ENCODE measurements at places on chromosomes 3 and 15.
A peak's percentile ranks its signal among the peaks of the same experiment; 100 is the strongest.

DNA sequence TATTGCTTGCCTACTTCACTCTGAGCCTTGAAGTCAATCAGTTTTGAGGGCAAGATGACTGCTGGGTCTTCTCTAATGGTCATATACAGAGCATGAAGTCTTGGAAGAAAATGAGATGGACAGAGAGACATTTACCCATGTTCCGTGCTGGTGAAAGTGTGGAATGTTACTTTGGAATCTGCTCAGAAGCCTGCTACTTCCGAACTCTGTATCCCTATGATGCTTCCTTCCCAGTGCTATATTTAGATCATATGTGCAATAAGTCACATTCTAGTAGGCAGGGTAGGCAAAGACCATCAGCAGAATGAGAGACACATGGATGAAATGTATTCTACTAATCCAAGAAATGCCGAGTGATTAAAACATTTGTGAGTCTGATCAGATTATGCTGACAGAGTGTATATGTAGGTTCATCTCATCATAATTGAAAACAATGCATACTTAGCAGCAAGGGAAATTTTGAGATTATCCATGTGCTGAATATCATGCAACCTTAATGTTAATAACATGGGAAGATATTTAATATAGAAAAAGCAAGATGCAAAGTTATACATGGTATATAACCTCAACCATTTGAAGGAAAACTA lies 60.5 kb downstream of the RAB7A start:
- peak; percentile 79 for DNase-seq

GRCh38 chr15:73781038-73781925 lies 28.1 kb upstream of the INSYN1 start:
- DNase-seq, result peak; percentile 42

GRCh38 chr3:189084620-189085019 lies 87.2 kb upstream of the TPRG1 start:
- DNase-seq, result no peak

GRCh38 chr3:17176757-17177156 lies 292.0 kb downstream of the PLCL2 start:
- no peak for DNase-seq

- no peak for DNase-seq
Observed at GRCh38 chr3:167057581-167057980, 322.5 kb downstream of the ZBBX start.

- DNase-seq, result peak; percentile 92
Observed at GRCh38 chr15:67196672-67197363, 57.6 kb downstream of the AAGAB start.

DNA sequence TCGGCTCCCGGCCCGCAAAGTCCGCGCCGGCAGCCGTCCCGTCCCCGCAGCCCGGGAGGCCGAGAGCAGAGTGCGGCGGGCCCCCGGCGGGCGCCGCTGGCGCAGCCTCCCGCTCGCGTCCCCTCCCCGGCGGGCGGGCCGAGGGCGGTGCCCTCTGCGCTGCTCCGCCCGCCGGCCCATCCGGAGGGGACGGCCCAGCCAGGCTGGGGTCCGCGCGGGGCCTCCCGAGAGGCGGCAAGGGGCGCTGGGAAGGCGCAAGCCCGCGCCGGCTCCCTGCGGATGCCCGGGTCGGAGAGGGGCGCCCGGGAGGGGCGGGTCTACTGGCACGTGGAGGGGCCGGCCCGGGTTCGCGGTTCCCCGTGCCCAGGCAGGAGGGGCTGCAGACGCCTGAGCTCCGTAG lies at the start of the genes CLCN2 and POLR2H:
TSS of gene CLCN2 (minus strand) at position 74 of the 400 bp plus-strand sequence. CDS start 126 bp downstream, outside the sequence.
TSS of gene POLR2H (plus strand) at position 179 of the 400 bp plus-strand sequence. CDS start 1,783 bp downstream, outside the sequence.
- DNase-seq, result peak; percentile 62

DNA sequence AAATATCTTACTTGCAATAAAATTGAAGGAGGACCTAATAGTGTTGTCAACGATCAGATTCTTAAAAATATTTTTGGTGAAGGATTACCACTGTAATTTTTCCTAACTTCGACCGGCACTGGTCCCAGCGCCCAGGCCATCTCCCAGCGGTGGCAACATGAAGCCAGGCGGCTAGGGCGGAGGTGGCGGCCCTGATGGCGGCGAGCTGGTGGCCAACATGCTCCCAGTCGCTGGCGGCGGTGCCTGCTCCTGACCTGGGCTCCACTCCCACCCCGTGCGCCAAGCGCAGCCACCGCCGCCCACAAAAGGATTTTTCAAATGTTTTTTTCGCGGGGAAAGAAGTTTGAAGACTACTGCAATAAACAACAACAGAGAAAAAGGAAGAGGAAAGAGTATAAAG lies 56.5 kb upstream of the B3GALNT1 start:
- DNase-seq, result no peak

DNA sequence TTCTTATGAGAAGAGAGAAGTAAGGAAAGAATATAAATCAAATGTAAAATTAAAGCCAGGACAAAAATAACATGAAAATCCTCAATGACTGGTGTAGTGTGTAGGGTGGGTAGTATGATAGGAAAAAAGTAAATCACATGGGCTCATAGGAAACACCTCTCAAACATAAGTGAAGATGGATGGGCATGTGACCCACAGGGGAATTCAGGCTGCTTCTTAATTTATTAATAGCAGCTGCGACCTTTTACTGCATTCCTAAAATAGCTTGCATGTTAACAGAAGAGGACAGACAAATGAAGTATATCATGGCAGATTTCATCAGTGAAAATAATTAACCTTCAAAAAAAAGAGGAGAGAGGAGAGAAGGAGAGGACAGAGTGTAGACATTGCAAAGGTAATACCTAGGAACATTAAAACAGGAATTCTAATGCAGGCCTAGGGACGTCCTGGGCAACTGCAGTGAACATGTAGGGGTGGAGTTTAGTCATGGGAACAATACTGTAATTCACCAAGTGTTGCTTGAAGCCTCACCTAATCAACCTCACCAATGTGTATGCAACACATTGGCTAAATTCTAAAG lies 132.9 kb downstream of the KCNMB2 start:
- DNase-seq, result peak; percentile 68

- DNase-seq, result no peak
Observed at GRCh38 chr3:13116426-13116825, 43.2 kb upstream of the IQSEC1 start.

GRCh38 chr3:49411968-49412631 lies at the start of the genes RHOA and TCTA:
Gene RHOA (minus strand): TSS chr3:49411976. CDS start chr3:49375589, 36,387 bp downstream.
Gene TCTA (plus strand): TSS chr3:49412423. CDS start chr3:49412427, 4 bp downstream.
- peak; percentile 100 for DNase-seq

- no peak for DNase-seq
Observed at GRCh38 chr3:175620532-175620931, 761.4 kb downstream of the NAALADL2 start.

DNA sequence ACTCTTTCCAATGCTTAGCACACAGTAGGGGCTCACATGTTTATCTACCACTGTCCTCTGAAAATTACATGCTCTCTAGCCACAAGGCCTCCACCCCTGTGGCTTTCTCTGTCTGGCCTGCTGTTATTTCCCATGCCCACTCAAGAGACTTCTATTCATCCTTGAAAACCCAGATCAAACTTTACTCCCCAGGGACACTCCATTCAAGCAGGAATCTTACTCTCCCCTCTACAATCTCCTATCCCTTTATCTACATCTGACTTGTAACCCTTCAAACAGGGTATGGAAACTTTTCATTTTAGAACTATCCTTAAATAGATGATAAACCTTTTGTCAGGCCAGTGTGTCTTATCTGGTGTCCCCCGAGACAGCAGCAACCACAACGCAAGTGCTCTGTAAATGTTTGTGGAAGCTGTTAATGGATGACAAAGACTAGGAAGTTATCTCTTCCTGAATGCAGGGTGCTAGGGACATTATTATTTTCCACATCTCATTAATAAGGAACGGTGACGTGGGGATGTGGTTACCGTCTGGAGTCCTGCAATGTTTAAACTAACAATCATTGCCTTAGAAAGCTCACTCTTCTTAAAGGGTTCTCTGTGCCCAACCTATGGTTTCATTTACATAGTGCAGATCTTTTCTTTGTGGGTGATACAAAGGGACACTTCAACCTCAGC lies 322.3 kb downstream of the ARRDC4 start:
- DNase-seq, result no peak

DNA sequence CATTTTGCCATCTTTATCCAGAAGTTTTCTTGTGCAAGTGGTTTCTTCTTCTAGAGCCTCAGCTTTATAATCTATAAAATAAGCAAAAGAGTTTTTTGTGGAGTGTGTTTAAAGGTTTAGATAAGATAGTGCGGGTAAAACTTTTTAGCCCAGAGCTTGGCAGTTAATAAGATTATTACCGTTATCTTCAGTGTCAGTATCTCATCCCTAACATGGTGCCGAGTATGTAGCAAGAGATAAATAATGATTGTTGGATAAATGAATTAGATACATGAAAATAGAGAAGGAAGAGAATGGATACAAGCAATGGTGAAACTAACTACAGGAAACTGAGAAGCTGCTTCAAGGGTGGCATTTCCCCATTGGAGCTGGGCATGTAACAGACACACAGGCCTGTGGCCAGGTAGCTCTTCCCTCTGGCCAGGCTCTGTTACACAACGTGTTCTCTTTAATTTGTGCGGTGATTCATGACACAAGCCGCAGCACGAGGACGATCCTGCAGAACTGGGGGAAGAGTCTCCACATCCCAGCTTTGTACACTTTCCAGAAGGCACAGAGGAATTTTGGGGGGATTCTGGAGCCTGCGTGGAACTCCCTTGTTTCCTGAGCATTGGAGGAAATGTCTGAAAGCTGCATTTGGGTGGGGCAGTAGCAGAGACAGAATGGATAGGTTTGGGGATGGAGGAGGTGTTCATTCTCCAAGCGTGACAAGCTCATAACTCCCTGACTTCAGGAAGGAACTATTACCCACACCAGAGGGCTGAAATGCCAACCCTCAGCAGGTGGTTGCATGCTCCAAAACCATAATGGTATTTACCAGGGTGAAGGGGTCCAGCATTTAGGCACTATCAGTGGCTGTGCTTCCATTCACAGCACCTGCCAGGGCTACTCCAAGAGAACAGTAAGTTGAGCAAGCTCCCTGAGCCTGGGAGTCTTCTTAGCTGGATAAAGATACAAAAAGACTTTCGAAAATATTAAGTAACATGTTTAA lies 14.2 kb upstream of the ST6GAL1 start:
- no peak for DNase-seq

GRCh38 chr3:129558081-129558771 lies 15.3 kb downstream of the H1-8 start:
- DNase-seq, result peak; percentile 38

DNA sequence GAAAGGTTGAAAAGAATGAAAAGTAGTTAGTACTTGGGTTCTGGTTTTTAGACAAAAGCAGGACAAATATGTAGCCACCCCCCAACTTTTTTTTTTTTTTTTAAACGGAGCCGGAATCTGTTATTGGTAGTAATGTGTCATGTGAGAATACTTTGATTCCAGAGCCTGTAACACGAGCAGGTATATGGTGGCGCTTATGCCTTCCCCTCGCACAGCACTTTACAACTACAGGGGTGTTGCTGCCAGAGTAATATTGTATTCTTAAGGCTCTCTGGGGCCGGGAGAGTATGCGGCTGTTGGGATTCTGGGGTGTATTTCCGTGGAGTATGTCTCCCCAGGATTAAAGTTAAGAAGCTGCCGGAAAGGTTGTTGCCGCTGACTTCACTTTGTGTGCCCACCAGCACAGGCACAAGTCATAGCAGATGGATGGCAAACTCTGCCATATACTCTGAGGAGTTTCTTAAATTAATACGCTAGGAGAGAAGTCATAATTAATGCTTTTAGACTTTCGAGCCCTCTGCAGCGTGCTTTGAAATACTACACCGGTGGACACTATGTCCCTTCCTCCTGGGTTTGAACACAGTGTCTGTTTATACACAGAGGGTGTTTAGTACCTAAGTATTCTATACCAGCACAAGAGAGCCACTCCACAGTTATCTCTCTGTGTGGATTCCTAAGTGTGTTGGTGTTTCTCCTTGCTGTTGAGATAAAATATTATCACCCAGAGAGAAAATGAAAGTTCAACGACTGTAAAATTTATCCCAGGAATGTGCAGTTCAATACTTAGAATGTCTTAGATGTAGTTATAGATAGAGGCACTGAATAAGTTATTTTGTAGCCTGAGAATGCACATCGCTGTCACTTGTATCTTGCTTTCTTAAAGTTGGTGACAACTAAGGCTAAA lies 1.4 kb downstream of the MBNL1 start:
- peak; percentile 48 for DNase-seq

- no peak for DNase-seq
Observed at GRCh38 chr3:10468613-10469354, 36.6 kb downstream of the ATP2B2 start.

- no peak for DNase-seq
Observed at GRCh38 chr3:138265745-138266144, 63.9 kb downstream of the NME9 start.

DNA sequence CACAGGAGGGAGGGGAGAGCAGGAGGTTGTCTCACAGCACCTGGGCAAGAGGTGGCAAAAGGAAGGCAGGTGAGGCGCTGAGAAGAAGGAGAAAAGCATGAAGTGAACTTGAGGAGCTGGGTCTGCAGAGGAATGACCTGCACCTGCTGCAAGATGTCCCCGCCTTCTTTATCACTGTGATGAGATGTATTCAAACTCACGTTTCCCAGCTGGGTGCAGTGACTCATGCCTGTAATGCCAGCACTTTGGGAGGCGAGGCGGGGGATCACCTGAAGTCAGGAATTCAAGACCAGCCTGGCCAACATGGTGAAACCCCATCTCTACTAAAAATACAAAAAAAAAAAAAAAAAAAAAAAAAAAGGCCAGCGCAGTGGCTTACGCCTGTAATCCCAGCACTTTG lies 22.2 kb upstream of the ZNF710 start:
- DNase-seq, result no peak

GRCh38 chr15:35602836-35603235 lies 56.9 kb upstream of the DPH6 start:
- DNase-seq, result no peak

- DNase-seq, result no peak
Observed at GRCh38 chr3:177563792-177564191, 366.5 kb upstream of the TBL1XR1 start.
